ENCODE measurements at places on chromosomes 3 and 15.

DNA sequence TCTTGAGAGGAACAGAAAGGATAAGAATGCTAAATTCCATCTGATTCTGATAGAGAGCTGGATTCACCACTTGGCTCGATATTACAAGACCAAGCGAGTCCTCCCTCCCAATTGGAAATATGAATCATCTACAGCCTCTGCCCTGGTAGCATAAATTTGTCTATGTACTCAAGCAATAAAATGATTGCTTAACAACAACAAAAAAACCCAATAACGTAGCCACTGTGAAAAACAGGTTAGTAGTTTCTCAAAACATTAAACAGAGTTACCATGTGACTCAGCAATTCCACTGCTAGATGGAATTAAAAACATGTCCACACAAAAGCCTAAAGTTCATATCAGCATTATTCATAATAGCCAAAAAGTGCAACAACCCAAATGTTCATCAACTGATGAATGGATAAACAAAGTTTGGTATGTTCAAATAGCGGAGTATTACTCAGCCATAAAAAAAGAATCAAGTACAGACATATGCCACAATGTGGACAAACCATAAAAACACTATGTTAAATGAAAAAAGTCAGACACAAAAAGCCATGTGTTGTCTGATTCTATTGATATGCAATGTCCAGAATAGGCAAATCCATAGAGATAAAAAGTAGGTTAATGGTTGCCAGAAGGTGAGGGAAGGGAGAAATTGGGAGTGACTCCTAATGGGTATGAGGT lies 16.8 kb downstream of the BCL2L10 start:
- no peak for DNase-seq

DNA sequence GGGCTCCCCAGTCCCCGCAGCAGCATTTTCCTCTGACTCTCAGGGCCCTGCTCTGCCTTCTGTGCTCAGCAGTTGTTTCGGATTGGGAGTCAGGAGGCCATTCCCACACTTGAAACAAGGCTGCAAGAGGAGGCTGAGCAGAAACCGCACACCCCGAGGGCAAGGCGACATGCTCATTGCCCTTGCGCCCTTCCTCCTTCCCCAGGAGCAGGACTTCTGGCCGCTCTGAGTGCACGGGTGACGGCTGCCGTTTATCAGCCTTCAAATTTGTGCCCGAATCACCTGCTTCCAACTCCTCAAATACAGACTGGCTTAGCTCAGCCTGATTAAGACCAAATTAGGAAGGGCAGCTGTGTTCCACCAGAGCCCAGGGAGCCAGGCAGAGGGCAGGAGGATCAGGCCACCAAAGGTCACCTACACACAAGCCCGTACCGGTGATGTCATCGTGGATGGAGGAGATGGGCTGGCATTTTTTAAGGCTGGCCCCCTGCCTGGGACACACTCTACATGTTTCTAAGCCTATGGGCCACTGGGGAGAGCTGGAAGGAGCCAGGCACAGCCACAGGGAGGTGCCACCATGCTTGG lies 38.1 kb downstream of the TM2D3 start:
- no peak for DNase-seq

DNA sequence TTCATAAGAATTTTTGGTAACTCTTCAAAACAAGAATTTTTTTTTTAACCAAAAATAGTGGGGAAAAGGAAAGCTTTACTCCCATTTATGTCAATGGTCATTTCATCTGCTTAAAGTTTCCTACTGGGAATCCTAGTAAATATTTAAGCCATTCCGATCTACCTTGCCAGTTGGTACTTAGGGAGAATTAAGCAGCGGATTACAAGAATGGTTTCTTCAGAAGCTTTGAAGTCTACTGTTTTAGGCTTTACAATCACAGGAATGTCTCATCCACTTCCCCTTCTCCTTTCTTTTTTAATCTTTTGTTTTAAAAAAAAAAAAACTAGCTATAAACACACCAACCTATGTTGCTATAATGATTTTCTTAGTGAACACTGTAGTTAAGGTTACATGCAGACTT lies 341.4 kb upstream of the ATP11B start:
- DNase-seq = no peak

- no peak for DNase-seq
Measured at GRCh38 chr3:6791161-6791560, 69.8 kb upstream of the GRM7 start.

- DNase-seq = no peak
Measured at GRCh38 chr3:117566926-117567325, 857.3 kb downstream of the TUSC7 start.

- no peak for DNase-seq
Measured at GRCh38 chr3:180789774-180790173, 110.5 kb upstream of the CCDC39 start.

- DNase-seq = no peak
Measured at GRCh38 chr15:79403501-79403900, 28.6 kb upstream of the MINAR1 start.

DNA sequence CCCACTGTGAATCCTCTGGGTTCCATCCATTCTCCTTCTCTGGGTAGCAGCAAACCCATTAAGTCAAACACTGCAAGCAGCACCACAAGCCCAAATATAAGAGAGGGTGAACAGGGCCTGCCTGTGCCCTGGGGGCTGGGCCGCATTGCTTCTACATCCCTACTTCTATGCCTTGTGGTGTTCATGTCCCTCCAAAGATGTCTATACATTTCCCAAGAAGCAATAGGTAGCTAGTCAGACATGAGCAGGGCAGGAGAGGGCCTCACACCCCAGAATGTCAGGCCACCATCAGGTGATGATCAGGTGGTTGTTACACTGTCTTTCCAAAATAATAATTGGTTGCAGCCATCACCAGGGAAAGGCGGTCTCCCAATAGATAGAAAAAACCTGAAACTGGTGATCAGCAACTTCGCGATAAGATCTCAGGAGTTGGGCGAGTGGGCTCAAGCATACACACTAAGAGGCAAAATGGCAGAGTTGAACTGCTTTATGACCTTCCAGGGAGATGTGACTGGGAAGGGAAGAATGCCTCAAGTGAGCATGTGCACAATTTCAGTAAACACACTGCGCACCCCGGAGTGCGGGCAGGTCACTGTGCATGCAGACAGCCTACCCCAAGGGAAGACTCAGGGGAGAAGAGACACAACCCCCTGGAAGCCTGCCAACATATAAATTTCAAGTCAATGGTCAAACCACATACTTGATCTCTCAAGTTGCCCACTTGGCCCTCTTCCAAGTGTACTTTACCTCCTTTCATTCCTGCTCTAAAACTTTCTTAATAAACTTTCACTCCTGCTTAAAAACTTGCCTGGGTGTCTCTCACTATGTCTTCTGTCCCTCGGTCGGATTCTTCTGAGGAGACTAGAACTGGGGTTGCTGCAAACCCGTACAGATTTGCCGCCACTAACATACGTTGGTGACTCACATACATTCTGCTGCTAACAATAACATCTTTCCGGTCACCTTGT lies 39.9 kb downstream of the KLF15 start:
- no peak for DNase-seq

DNA sequence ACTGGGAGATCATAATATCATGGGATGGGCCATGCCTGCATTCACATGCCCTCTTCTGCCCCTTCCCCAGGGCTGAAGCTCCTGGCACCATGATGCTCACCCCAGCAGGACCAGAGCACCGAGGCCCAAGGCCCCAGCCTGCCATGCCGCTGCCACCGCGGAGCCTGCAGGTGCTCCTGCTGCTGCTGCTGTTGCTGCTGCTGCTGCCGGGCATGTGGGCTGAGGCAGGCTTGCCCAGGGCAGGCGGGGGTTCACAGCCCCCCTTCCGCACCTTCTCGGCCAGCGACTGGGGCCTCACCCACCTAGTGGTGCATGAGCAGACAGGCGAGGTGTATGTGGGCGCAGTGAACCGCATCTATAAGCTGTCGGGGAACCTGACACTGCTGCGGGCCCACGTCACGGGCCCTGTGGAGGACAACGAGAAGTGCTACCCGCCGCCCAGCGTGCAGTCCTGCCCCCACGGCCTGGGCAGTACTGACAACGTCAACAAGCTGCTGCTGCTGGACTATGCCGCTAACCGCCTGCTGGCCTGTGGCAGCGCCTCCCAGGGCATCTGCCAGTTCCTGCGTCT lies 5.6 kb downstream of the PLXNA1 start:
- DNase-seq = no peak

GRCh38 chr3:195124378-195124992 lies 146.5 kb downstream of the XXYLT1 start:
- no peak for DNase-seq

GRCh38 chr3:12486001-12486400 lies 1.7 kb downstream of the TSEN2 start:
- DNase-seq = no peak
